ENCODE measurements at places on chromosomes 6 and 20.

DNA sequence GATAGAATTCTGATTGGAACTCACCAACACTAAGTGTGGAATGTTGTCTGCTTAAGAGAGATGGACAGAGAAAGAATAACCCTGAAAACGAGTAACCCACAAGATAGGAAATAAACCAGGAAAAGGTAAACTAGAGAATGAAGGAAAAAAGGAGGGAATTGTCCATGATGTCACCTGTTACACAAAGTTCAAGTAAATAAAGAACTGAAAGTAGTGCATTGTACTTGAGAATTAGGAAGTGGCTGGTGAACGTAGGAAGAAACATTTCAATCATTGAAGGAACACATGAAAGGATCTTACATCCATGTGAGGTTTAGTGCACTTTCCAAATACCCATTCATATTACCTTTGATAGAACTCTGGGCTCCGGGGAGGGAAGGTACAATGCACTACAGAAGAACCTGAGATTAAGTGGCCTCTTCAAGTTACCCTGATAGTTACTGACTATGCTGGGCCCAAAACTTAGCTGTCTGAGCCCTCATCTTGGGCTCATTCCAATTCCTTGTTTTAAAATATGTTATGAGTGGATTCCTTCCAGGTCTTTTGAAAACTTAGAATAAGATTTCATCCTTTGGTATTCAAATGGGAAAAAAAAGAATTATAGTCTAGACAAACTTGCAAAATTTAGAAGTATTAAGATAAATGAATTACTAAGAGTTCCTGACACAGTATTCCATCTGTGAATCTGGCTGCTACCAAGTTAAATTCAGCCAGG lies 1.1 kb upstream of the STX7 start:
- no peak for DNase-seq

- no peak for DNase-seq
These were observed 9.6 kb downstream of the GATA5 start for GRCh38 chr20:62466072-62466760.

GRCh38 chr6:90285611-90286381 lies 10.8 kb downstream of the BACH2 start:
- peak; percentile 50 for DNase-seq

DNA sequence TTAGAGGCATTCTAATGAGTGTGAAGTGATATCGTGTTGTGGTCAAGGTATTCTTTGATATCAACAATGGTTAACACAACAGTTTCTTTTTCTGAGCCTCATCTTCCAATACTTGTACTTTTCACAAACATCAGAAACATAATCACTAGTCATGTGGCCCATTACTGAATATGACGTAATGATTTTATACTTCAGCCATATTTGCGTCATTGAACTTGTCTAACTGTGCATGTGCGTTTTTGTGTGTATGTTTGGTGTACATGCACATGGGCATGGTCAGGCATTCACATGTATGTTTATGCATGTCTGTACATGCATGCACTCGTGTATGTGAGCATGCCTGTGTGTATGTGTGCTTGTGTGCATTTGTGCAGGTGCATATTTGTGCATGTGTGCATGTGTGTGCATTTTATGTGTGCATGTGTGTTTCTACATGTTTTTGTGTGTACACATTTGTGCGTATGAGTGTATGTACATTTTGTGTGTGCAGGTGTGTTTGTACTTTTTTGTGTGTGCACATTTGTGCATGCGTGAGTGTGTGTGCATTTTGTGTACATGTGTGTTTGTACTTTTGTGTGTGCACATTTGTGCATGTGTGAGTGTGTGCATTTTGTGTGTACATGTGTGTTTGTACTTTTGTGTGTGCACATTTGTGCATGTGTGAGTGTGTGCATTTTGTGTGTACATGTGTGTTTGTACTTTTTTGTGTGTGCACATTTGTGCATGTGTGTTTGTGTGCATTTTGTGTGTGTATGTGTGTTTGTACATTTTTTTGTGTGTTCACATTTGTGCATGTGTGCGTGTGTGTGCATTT lies 29.4 kb downstream of the PRR18 start:
- no peak for DNase-seq

GRCh38 chr6:151004383-151005024 lies 139.0 kb downstream of the MTHFD1L start:
- no peak for DNase-seq

DNA sequence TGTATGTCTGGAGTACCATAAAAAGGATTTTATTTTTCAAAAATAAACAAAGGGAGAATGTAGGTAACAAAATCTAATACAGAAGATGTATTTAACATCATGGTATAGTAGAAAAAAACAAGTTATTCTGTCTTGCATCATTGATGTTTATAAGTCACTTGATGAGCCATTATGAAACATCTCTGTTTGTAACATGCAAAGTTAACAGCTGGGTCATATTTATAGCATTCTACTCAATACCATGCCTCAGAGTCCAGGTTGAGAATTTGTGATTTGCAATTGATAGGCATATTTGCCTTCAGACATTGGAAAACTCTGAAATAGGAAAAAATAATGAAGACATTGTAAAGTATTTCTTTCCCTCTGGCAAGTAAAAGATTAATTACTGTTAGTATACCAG lies 52.3 kb upstream of the IL20RA start:
- DNase-seq = no peak

DNA sequence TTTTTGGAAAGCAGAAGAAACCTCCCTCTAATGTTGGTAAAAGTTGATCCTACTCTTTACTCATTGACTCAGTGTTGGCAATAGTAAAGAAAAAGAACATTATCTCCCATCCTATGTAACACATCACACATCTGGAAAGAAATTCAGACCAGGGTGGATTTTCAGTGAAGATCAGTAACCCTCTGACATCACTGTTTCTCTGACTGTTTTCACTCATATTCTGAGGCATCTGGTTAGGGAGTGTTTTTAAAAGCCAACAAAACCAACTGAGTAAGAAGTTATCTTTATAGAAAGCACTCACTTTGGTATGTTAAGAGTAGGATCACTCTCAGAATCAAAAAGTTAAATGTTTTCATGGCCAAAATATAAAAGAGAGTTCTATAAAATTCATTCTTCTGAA lies 143.6 kb downstream of the DST start:
- no peak for DNase-seq

DNA sequence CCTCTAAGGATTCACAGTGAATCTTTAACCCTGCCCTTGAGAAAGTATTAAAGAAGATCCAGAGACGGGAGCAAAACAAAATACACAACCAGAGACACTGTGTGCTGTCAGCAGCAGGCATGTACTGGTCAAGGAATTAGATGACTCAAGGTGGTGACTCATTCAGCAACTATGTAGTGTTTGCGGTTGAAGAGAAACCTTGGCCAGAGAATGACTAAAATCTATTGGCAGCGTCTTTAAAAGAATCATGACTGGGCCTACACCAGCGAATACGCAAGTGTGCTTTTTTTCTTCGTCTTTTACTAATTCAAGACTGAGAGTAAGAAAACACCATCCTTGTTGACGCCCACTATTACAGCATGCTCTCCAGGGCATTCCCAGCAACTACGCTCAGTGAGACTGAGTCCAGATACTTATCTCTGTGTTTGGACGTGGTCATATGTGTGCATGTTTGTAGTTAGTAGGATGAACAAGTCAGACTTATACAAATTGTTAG lies 72.4 kb upstream of the BACH2 start:
- DNase-seq = peak; percentile 24

GRCh38 chr6:44115866-44116265 lies 11.4 kb downstream of the MRPL14 start:
- no peak for DNase-seq

GRCh38 chr6:1798303-1798964 lies 188.7 kb downstream of the FOXC1 start:
- DNase-seq = no peak

- DNase-seq = no peak
These were observed 17.1 kb upstream of the CALHM6 start for GRCh38 chr6:116444092-116444491.

DNA sequence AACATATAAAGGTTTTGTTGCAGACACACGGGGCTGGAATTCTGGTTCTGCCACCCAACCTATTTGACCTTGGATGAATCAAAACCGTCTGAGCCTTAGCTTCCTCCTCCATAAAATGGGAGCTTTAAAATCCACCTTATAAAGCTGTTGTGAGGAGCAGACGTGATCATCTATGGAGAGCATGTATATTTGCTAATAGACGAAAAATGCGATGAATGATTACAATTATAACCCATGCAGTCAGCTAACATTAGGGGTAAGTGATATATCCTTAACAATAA lies 586 bp upstream of the NUP153 start:
- DNase-seq = no peak

- no peak for DNase-seq
These were observed 659.7 kb upstream of the FLRT3 start for GRCh38 chr20:14996883-14997672.

- no peak for DNase-seq
These were observed 94.6 kb downstream of the GPR63 start for GRCh38 chr6:96742702-96743101.

DNA sequence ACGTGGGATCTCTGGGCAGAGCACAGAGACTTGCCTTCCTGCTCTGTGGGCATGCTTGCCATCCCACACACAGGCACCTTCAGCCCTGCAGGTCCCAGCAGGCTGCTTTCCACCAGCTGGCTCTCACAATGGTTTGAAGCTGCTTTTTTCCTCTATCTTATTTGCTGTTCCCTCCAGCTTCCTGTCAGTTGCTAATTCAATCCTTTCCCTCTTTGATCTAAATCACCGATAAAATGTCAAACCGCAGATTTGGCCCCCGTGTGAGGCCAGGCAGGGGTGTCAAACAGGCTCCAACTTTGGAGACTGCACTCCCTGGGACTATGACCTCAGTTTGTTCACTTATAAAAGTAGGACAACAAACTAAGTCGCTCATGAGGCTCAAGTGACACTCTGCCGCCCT lies 40.6 kb upstream of the PCMTD2 start:
- DNase-seq = no peak

GRCh38 chr6:107323133-107323785 lies 136.1 kb downstream of the PDSS2 start:
- DNase-seq = no peak

DNA sequence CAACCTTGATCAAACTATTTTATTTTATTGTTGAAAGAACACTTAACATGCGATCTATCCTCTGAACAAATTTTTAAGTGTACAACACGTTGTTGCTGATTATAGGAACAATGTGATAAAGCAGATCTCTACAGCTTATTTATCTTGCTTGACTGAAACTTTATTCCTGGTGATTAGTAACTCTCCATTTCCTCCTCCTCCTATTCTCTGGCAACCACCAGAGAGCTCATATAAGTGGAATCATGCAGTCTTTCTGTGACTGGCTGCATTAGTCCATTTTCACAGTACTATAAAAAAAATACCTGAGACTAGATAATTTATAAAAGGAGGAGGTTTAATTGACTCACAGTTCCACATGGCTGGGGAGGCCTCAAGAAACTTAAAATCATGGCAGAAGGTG lies 218.1 kb downstream of the LRFN2 start:
- no peak for DNase-seq

DNA sequence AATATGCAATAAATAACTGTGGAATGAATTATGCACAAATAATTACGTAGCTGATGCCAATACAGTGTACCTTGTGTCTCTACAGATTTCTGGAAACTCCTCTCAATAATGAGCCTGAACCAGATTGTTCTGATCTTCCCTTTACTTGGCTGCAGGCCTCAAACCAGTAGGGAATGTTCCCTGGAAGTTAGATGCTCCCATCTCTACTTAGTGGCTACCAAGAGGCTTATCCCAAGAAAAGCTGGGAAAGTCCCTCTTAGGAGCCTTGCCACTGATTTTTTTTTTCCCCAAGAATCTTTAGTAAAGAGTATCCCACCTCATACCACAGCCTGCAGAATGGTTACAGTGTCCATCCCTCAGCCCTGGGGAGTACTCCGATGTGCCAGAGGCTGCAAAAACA lies 702.1 kb downstream of the RFPL4B start:
- no peak for DNase-seq

DNA sequence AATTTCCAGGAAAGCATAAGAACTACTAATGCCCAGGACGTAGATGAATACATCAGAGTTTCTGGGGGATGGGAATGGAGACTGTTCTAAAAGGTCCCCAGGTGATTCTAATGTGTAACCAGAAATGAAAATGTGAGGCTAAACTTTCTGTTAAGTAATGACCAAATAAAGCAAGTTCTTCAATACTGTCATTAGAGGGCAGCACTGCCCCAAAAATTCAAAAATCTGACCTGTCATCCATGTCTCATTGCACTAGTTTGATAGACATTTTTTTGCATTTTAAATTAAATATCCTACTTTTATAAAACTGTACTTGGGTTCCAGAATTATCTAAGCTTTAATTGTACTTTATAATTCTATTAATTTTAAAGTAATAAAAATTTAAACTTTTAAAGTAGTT lies 94.9 kb downstream of the RFX6 start:
- DNase-seq = peak; percentile 2

GRCh38 chr6:93917216-93917615 lies 497.9 kb upstream of the EPHA7 start:
- no peak for DNase-seq

DNA sequence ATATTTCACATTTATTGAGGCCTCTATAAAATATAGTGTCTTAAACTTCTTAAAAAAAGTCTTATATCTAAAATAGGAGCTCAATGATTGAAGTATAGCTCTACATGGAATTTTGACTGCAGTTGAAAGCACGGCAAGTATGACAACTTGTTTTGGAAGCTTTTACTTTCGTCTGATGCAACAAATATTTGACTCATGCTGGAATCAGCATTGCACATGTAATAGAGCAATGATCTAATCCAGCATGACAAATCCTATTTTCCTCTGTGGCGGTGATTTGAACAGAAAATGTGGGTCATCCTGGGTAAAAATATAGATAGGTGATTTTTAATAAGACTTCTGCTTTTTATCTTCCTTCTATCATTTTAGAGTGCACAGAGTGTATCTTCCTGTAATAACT lies 111.6 kb downstream of the TINAG start:
- no peak for DNase-seq

DNA sequence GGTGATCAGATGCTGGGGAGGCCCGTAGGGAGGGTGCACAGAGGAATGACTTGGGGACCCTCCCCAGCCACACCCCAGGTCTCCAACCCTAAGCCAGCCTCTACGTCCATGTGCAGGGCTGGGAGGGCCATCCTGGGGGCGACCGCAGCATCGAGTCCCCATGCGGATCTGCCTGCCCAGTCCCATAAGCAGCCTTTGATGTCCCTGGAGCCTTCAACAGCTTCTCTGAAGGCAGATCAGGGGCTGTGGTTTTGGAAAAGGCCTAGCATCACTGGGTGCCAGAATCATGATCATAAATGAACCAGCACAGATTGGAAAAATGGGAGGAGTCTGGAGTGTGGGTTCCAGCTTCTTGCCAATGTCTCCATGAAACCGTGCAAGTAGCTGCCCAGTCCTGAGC lies 22.9 kb downstream of the TOX2 start:
- no peak for DNase-seq

Data from CD4-positive, alpha-beta T cell treated with Interleukin-17A for 4 hours (primary cell).